Stimulated activated CD4-positive, alpha-beta T cell treated with anti-CD3 and anti-CD28 coated beads, Interleukin-4, amount 100 ng/mL, for 1 hour (primary cell): ENCODE measurements at places on chromosomes 12 and 14.

DNA sequence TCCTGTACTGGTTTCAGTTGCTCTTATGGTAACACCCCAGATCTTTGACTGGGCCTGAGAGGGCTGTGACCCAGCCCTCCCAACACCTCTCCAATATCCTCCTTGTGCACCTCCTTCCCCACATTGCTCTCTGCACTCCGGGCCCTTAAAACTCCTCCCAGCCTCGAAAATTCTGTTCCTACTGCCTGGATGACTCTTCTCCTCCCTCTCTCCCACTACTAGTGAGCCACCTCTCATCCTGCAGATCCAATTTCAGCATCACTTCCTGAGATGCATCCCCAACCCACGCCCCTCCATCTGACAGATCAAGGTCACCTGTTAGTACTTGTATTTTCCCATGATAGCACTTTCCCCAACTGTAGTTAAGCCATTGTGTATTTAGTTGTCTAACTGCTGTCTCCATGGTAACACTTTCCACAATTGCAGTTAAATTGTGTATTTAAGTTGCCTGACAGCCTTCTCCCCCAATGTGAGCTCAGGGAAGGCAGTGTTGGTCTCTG is 11.5 kb upstream of the NT5DC3 start:
- no peak for DNase-seq

GRCh38 chr14:42011221-42011620 is 404.5 kb downstream of the LRFN5 start:
- DNase-seq = no peak

GRCh38 chr12:643475-644302 is 19.6 kb downstream of the NINJ2 start:
- DNase-seq = peak; percentile 33

DNA sequence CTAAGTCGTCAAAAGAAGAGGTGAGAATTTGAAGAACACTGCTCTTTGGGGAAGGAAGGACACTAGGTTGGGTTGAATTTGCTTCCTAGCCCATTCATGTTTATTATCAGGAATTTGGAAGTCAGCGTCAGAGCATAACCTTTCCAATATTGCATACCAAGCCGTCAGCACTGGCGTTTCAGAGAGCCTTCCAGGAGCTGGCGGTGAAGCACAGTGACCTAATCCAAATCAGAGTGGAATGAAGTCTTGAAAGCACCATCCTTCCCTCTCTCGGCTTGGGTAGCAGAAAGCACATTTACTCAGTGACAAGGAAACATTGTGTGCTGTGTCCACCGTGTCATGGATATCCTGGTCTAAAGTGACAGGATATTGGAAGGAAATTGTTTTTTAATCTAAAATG is 240.3 kb upstream of the PELI2 start:
- no peak for DNase-seq

DNA sequence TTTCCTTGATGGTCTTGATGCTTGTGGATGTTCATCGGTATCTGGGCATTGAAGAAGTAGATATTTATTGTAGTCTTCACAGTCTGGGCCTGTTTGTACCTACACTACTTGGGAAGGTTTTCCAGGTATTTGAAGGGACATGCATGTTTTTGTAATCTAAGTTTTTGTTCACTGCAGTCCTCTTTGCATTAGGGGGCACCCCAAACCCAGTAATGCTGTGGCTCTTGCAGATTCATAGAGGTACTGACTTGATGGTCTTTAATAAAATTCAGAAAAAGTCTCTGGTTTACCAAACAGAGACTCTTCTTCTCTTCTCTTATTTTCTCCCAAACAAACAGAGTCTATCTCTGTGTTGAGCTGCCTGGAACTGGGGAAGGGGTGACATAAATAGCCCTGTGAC is 150.9 kb upstream of the SLC16A7 start:
- no peak for DNase-seq

- no peak for DNase-seq
Observed at GRCh38 chr12:71128191-71128788, 29.5 kb downstream of the TSPAN8 start.

- DNase-seq = no peak
Observed at GRCh38 chr14:86084097-86084496, 554.2 kb downstream of the FLRT2 start.

GRCh38 chr14:92160619-92161018 is 38.9 kb downstream of the CPSF2 start:
- no peak for DNase-seq

DNA sequence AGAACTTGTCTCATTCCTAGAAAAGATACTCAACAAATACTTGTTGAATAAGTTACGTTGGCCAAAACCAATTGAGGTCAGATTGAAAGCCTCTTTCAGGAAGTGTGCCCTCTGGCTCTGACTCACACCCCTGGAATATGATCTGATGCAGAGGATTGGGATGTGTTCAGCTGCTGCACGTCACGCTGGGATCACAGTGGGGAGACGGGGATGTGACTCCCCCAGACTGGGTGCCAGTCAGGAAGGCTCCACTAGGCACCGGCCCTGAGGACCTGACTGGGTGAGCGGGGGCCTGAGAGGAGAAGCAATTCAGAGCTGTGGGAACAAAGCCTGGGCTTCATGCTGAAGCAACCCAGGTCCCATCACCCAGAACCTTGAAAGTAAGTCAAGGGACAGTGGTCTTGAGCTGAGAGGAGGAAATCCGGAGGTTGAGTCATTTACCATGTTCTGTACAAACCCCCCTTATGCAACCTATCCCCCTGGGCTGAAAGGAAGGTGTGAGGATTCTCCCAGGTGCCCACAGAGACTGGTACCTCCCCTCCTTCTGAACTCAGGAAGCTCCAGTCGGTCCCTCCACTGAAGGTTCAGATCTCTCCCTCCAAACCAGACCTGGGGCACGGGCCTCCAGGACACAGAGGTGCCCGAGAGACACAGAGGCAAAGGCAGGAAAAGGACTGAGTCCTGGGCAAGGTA is 3.9 kb downstream of the CEBPE start:
- no peak for DNase-seq

- DNase-seq = no peak
Observed at GRCh38 chr14:76701981-76702380, 59.3 kb upstream of the VASH1 start.

- no peak for DNase-seq
Observed at GRCh38 chr12:109655578-109655977, 58.0 kb upstream of the FAM222A start.

GRCh38 chr12:92226961-92227360 is 81.3 kb upstream of the BTG1 start:
- no peak for DNase-seq

DNA sequence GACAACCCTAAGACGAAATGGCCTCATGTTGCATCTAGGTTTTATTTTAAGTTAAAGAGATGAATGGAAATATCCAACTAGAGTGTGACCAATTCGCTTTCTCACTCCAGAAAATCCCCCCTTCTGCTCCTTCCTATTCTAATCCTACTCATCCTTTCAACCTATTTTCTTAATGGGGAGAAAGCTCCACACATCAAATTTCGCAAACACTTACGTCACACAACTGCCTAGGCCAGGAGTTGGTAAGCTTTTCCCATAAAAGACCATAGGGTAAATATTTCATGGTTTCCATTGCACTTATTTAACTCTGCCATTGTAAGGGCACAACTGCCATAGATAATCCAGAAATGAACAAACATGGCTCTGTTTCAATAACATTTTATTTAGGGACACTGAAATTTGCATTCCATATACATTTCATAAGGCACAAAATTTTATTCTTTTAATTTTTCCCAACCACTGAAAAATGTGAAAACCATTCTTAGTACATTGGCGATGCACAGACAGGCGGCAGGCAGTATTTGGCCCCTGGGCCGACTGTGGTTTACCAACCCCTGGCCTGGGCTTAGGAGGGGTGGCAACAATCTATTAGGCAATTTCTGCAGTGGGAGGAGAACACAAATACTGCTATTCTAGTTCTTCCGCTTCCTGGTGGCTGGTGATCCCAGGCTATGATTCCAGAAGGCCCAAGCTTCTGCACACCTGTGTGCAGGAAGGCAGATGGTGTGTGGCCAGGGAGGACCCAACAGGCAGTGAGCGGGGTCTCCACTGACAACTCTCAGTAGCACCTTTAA is 67.2 kb upstream of the FOXN3 start:
- no peak for DNase-seq

GRCh38 chr12:49305762-49306510 is 11.0 kb downstream of the PRPH start:
- DNase-seq = no peak

DNA sequence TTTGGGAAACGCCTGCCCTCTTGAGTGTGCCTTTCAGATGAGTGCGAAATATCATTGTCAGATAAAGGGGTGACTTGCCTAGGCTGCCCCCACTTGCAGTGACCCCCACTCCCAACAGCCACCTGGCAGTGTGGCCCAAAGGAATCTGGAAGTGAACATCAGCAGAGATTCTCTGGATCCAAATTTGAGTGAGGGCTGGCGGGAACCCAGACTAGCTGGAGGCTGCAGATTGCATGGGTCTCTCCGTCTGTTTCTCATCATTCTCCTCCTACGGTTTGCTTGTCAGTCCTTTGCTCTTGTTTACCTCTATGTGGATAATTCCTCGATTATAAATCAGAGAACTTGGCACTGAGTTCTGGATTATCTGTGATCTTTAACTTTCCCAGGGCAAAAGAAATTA is 280.8 kb downstream of the ZFP36L1 start:
- DNase-seq = no peak

DNA sequence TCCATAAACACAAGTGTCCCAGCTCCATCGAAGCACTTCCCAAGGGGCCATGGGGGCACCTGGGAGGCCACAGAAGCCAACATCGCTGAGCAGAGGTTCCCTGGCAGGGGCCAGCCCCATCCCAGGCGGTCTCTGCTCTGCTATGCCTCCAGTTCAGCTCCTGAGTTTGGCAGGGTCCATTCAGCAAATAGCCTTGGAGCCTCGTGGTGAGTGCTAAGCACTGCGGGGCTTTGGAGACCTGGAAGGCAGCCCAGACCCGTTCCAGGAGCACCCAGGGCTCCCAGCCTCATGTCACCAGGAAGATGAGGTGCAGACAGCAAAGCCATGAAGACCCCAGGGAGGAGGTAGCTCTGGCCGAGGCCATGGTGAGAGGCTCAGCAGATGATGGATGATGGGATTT is 109.5 kb downstream of the LGMN start:
- DNase-seq = no peak
